ENCODE measurements at places on chromosomes 11 and 22.

DNA sequence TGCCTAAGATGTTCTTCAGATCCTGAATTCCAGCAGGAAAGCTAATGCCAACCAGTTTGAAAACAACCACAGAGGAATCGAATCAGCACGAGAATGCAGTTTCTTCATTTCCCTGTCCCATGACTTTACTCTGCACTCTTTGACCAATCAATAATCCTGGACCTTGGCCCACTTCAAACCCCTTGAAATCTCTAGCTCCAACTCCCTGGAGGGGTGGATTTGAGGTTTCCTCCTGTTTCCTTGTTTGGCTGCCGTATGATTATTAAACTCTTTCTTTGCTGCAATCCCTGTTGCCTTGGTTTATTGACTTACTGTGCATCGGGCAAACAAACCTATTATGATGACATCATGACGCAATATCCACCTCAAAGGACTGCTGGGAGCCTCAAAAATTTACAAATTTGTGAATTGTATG lies 109.3 kb downstream of the FBXO7 start:
- no peak for DNase-seq

DNA sequence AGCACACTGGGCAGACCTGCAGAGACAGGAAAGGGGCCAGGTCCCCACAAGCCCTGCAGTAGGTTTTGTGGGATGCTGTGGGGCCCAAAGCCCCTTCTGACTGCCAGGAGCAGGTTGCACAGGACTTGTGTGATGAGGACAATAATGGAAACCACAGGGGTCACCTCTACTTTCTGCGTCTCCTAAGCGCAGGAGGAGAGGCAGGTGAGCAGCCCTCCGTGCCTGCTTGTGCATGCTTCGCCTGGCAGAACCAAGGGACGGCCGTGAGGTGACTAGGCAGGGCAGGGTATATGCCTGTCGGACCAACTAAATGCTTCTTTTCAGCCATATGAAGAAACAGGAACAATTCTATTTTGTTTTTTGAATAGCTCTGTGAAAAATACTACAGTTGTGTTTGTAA lies 77.9 kb upstream of the PITPNB start:
- no peak for DNase-seq

GRCh38 chr22:29569011-29569678 lies 11.8 kb downstream of the NIPSNAP1 start:
- no peak for DNase-seq

GRCh38 chr22:37781434-37782059 lies 26.2 kb upstream of the GCAT start:
- DNase-seq: no peak

GRCh38 chr11:61352038-61352437 lies 9.6 kb downstream of the CYB561A3 start:
- DNase-seq: no peak

DNA sequence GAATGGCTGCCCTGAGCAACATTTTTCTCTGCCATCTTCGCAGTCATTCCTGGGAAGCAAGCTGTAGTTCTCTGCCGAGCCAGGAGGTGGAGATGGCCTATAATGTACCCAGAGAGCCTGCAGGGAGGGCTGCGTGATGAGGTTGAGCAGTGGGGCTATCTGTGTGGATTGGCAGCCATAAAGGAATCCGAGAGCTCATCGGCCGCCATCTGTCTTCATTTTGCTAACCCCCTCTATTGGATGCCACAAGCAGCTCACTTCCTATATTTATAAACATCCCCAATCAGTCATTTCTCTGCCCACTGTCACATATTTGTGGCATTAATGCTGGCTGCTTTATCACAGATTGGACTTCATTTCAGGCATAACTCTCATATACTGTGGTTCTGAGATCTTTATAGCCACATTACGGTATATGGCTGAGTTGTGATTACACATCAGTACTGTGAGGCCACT lies 209.5 kb downstream of the NTM start:
- peak; percentile 5 for DNase-seq

DNA sequence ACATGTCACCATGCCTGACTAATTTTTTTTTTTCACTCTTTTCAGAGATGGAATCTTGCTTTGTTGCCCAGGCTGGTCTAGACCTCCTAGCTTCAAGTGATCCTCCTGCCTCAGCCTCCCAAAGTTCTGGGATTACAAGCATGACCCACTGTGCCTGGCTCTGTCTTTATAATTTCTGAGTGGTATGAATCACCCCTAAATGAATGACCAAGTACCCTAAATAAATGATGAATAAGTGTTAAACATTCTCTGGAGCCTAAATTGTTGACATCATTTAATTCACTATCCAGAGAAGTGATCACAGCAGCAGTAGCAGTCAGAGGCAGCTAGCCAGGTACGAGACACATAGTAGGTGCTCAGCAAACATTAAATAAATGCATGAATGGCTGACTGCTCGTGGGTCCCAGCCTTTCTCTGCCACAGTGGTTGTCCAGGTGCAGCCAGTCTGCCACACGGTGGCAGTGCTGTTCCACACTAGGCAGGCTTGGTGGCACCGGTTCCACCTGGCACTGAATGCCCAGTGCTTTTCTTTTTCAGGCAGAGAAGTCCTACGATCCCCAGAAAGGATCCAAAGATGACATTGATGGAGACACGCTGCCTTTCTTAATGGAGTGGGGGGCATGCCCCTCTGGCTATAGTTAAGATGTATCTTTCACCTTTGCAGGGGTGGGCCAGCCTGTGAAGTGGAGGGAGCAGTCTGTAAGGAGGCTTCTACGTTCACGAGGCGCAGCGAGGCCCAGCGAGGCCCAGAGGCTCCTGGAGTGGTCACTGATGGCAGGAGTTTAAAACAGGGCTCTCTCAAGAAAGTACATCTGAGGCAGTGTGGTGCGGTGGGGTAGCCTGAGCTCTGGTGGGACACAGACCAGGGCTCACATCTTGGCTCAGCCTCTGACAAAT lies 8.7 kb upstream of the TTC12 start:
- DNase-seq: peak; percentile 79

- peak; percentile 55 for DNase-seq
Observed at GRCh38 chr22:35582861-35583670, 34.1 kb downstream of the MB start.

DNA sequence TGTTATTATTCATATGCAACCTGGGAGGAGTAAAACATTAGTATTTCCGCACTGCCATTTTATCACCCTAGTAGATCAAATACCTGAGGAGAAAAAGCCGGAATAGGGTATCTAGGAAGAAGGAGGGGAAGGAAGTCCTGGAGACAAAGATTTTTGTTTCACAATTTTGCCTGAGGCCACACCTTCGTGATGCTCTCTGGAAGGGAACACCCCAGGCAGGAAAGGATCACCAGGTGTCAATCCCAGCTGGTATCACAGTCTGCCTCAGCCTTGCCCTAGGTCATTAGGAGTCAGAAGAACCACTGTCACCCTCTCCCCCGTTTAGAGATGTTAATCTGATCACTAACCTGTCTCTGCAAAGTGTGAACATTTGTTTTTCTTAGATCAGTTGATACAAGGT lies 35.4 kb upstream of the IGSF9B start:
- no peak for DNase-seq

- peak; percentile 51 for DNase-seq
Observed at GRCh38 chr22:33923660-33924246, 3.5 kb upstream of the LARGE1 start.

DNA sequence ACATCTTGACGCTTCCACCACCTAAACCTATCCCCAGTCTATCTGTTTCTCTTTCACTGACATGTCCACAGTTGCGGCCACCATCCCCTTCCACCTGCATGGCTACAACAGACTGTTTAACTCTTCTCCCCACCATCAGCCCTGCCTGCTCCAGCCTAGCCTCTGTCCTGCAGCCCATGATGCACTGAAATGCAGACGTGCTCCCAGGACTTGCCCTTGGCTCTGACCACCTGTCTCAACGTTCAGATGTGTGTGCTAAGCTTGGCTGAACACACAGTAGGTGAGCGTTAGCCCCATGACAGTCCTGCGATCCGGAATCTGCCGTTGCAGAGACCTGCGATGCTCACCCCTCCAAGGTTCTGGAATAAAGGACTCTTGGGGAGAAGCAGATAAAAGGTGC lies 22.7 kb downstream of the CBX7 start:
- DNase-seq: no peak

DNA sequence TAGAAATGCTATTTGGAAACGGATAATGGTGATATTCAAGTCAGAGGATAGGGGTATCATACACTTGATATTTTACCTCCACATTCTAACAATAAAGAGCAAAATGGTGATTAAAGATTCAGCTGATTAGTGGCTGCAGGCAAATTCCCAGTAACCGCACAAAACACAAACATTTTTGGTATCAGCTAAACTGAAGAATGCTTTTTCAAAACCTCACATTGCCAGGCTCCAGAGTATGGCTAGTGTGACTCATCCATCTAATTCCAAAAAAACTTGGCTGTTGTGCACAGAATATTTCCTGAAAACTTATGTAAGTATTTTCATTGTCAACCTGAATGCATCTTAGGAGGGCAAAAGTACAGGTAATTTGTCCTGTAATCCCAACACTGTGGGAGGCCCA lies 10.9 kb downstream of the SRPRA start:
- DNase-seq: no peak

GRCh38 chr11:74730571-74731260 lies 510 bp downstream of the CHRDL2 start:
- DNase-seq: no peak

DNA sequence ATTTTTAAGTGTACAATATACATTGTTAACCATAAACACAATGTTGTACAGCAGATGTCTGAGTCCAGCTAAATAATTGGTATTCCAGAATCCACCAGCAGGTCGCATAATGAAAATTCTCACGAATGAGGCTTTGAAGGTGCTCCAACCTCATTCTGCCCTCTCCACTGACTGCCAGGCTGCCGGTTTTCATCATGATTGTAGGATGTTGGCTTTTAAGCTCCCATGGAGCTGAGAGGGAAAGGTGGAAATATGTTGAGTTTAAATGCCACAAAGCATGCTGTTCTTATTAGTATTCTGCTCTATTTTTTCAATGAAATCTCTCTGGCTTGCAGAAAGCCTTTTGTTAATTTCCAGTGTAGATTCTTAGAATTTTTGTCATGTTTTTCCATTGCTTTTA lies 337.2 kb upstream of the DDI1 start:
- DNase-seq: no peak

- DNase-seq: peak; percentile 21
Observed at GRCh38 chr11:3950996-3951660, 95.7 kb downstream of the STIM1 start.

GRCh38 chr11:37786214-37786755 lies 1188.2 kb upstream of the RAG2 start:
- no peak for DNase-seq

- DNase-seq: no peak
Observed at GRCh38 chr11:14677146-14677545, 33.5 kb downstream of the PDE3B start.

DNA sequence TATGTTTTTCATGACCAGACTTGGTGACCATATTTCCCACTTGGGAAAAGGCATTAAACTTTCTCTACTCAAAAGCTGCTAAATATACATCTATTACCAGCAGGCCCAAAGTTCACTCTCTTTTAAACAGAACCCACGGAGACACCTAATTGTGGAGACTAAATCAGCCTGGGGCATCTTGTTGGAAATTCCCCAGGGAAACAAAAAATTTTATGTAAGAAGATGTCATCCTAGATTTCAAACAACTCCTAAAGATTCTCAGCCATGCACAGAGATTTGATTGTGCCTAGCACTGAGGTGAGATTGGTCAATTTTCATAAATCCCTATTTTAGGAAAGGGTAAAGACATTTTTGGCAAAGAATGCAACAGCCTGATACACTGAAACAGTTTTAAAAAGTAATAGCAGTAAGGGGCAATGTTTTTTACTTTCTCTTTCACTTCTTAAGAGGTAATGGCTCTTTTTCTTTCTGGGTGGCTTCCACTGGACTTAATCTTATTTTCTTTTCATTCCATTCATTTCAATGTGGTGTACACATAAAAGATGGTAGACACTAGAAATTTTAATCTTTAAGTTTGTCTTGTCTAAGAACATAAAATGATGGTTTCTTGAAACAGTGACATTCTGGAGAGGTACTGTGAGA lies 9.6 kb downstream of the OR52N2 start:
- DNase-seq: no peak

DNA sequence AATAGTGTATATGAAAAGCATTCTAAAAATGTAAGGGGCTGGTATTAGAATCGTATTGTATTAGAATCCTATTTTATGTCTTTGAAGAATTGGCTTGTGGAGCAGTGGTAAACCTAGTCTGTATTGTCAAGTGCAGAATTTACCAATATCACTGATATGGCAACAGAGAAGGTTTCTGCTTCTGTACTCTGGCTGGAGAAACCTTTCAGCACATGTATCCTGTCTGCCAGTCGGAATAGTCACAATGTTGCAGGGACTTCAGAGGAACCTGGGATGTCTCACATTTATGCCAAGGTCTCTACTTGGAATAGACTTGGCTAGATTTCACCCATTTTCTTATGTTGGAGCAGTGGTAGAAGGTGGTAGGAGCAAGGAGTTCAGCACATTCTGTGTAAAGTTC lies 4.4 kb downstream of the MTMR3 start:
- DNase-seq: no peak

- DNase-seq: peak; percentile 82
Observed at GRCh38 chr11:47565340-47566148, at the start of gene PTPMT1. Gene PTPMT1 (plus strand): TSS chr11:47565599. CDS start chr11:47565623, 24 bp downstream.

- peak; percentile 88 for DNase-seq
Observed at GRCh38 chr11:842370-843002, at the start of the genes POLR2L and TSPAN4. Gene POLR2L (minus strand): TSS chr11:842529. CDS start chr11:842508, 21 bp downstream. Gene TSPAN4 (plus strand): TSS chr11:842852. CDS start chr11:850305, 7,453 bp downstream.

GRCh38 chr11:126915430-126915829 lies 85.1 kb downstream of the KIRREL3 start:
- no peak for DNase-seq

DNA sequence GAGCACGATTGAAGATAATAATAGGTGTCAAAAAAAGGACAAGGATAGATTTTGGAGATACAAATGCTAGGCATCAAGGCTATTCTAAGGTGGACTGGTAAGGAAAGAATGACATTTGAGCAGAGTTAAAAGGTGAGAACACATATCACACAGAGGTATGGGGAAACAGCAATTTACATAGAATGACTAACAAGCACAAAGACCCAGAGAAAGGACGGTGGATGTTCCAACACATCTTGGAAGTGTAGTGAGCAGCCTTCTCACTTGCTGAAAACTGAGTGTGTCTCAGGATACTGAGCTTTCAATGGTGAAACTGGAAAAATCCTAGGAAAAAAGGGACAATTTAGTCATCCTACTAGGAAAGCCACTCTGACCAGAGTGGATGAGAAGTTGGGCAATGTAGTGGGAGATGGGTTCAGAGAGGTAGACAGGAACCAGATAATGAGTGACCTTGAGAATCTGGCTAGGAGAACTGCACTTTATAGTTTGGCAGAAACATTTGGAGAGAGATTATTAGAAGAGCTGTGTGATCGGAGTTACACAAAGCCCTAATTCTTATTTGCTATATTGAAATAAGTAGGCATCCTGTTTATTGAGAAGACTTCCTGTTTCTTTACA lies 706.0 kb downstream of the KCNA4 start:
- DNase-seq: no peak

- DNase-seq: no peak
Observed at GRCh38 chr22:46486996-46487717, 50.3 kb downstream of the CELSR1 start.
